ENCODE measurements at places on chromosomes 6 and 20.

DNA sequence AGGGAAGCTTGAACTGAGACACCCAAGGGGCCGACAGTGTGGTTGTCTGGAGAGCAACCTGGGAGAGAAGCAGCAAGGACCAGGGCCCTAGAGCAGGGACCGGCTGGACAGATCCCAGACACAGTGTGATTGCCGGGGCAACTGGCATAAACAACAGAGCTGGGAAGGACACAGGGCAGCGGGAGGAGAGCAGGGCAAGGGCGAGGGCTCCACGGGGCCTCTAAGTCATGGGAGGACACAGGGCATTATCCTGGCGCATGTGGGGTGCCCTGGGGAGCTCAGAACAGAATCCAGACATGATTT, 31.1 kb upstream of the CCR6 start:
- no peak for DNase-seq

DNA sequence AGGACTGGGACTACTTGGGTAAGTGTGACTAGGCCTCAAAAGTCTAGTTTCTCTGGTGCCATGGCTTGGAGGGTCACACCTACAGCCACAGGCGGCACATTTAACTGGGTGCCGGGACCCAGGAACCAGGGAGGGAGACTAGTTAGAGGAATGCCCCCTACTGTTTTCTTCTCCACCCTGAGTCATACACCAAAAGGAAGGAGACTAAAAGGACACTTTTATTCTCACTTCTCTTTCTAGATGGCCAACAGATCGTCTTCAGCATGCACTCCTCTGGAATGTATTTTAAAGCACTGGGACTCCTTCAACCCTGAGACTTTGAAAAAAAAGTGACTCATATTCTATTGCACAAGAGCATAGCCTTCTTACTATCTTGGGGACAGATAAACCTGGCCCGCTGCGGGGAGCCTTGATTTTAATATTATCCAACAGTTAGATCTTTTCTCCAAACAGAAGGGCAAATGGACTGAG, 33.4 kb downstream of the PLN start:
- no peak for DNase-seq

DNA sequence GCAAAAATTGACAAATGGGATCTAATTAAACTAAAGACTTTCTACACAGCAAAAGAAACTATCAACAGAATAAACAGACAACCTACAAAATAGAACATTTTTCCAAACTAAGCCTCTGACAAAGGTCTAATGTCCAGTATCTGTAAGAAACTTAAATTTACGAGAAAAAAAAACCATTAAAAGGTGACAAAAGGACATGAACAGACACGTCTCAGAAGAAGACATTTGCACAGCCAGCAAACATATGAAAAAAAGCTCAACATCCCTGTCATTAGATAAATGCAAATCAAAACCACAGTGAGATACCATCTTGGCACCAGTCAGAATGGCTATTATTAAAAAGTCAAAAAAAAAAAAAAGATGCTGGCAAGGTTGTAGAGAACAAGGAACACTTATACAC, 70.6 kb upstream of the GRIK2 start:
- DNase-seq: no peak

DNA sequence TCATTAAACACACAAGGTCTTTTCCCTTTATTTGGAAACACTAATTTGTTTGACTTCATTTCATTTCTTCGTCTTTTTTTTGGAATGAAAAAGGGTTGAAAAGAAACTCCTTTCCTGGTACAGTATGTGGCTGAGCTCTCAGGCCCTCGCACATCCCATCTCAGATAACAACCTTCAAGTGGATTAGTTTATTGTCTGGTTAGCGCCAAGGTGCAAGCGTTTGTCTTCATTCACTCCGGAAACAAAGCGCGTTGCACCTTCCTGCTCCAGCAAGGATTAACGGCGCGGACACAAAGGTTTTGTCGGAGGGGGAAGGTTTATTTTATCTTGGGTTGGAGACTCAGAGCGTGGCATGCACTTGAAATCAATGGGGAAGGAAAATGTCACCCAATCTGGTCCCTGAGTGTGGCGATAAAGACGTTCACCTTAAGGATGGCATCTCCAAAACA, 5.3 kb upstream of the NKX2-2 start:
- no peak for DNase-seq

DNA sequence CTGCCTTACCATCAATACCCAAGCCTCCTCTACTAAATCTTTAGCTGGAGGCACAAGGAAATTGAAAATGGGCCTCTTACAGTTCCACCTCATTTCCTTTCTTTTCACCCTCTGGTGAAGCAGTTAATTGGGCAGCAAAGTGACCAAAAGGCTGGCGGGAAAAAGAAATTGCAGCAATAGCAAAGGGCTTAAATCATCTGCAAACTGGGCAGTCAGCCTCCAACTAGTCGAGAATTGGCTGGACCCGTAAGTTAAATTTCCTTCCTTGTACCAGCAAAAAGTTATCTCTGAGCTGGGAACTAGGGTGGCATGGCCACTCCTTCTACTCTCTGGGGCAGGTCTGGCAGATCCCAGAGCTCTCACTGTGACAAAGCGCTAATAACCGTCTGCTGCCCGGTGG, 33.5 kb downstream of the GHRH start:
- no peak for DNase-seq

- DNase-seq: no peak
Observed at GRCh38 chr6:134937426-134937825, 12.5 kb downstream of the ALDH8A1 start.

DNA sequence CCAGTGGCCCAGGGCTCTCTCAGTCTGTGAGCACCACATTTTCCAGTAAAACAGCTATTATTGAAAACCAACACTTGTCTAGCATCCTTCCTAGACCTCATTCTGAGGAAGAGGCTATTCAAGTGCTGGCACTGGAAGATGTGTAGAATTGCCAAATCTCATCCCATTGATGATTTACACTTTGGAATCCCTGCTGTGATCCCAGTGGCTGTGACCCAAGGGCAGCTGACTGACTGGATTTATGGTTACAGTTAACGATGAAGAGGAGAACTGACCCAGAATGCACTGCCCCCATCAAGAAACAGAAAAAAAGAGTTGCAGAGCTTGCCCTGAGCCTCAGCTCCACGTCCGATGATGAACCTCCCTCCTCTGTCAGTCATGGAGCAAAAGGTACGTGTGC, 2.4 kb downstream of the CMTR1 start:
- no peak for DNase-seq

- DNase-seq: no peak
Observed at GRCh38 chr6:7542874-7543624, 1.6 kb downstream of the DSP start.

- no peak for DNase-seq
Observed at GRCh38 chr6:42137194-42137753, 5.1 kb downstream of the C6orf132 start.

- DNase-seq: no peak
Observed at GRCh38 chr6:151974061-151974617, 166.7 kb downstream of the ESR1 start.

DNA sequence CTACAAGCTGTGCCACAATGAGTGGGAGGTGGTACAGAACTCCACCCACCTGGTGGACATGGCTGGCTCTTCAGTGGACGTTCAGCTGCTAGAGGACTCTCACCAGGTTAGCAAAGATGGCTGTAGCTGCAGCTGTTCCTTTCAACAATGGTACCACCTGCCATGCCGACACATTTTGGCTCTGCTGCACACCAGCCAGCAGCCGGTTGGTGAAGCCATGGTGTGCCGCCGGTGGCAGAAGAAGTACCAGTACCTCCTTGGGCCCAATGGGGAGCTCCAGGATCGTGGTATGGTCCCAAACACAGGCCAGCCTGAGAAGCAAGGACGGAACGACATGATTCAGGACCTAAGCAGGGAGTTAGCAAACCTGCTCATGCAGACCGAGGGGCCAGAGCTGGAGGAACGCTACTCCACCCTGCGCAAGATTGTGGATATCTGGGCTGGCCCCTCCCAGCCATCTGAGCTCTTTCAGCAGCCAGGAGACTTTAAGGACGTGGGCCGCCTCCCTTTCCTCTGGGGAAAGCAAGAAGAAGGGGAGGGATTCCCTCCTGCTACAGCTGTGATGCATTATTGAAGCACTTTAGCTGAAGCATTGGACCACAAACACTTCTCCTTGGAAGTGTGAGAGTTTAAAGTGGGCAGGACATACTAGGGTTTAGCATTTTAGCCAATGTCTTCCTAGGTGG, 2.8 kb upstream of the ZSWIM1 start:
- DNase-seq: no peak

DNA sequence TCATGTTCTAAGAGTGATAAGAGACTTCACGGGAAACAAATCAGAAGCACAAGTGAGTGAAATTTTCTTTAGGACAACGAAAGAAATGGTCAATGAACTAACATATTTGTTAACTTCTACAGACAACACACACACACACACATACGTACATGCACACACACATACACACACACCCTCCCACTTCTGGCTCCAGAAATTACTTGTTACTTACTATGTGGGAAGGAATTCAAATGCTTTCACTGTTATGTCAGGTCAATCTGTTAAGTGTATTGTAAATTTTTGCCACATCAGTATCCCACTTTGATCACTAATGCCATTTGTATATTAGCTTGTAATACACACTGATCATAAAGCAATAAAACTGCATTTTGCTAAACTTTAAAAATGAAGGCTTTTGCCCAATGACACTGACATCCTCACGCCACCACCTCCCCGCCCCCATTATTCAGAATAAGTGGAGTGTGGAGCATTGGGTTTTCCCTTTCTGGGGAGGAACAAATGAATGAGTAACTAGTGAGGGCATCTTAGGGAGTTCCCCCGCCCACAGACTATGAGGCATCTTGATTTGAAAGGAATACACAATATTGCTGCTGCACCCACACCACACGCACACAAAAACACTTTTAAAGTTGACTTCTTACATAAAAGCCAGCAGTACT, 76.2 kb downstream of the ATXN1 start:
- DNase-seq: no peak

GRCh38 chr6:14273191-14273590, 155.6 kb downstream of the CD83 start:
- no peak for DNase-seq
